ENCODE measurements at places on chromosomes 5 and 9. TPM values are rescaled to one million over a fixed set of nuclear protein-coding genes. Genes with fewer than 3 reads are reported as not detected.

DNA sequence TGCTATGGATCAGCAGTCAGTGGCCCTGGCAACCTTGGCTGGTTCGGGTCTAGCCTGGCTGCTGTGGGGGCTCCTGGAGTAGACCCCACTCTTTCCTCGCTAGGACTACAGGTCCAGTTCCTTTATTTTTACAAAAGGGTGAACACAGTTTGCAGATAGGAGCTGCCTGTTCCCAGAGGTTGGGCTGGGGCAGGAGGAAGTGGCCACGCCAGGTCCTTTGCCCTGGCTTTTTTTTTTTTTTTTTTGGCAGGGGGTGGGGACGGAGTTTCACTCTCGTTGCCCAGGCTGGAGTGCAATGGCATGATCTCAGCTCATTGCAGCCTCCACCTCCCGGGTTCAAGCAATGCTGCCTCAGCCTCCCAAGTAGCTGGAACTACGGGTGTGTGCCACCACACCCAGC, 7.9 kb downstream of the SLC2A6 start:
- no peak for DNase-seq

The NMUR2 gene
- 0.22 TPM for polyA plus RNA-seq

The POU5F2 gene
- 0.08 TPM for polyA plus RNA-seq

The GGTA1 gene
- polyA plus RNA-seq, result 10.2 TPM

The RNF183 gene
- polyA plus RNA-seq, result not detected

DNA sequence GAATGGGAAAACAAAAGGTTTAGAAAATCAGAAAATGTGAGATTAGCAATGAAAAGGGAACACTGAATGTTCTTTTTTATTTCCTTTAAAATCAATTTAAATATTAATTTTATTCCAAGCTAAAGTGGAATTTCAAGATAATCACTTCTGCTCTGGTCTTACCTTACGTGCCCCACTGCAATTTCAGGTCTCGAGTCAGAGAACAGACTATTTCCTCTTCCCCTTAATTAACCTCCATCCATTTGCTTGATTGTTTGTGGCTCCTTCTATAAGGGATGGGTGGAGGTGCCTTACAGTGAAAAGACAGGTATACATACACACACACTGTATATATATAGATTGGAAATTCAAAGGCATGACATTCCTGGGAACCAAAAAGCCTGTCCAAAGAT, 137.1 kb downstream of the SUSD1 start:
- DNase-seq, result no peak

The LRRC19 gene
- 0.13 TPM for polyA plus RNA-seq

- no peak for DNase-seq
These were observed 764.5 kb downstream of the EFNA5 start for GRCh38 chr5:106906199-106906598.

GRCh38 chr5:131417240-131417869, 153.5 kb downstream of the CDC42SE2 start:
- peak; percentile 71 for DNase-seq

The FIBCD1 gene
- not detected for polyA plus RNA-seq

GRCh38 chr9:137150617-137151457, 11.9 kb downstream of the GRIN1 start:
- no peak for DNase-seq

GRCh38 chr5:8349855-8350254, 480.9 kb downstream of the MTRR start:
- DNase-seq, result no peak

GRCh38 chr9:120735415-120736126, 21.3 kb upstream of the MEGF9 start:
- DNase-seq, result no peak

GRCh38 chr9:83141887-83142286, 78.9 kb upstream of the RASEF start:
- no peak for DNase-seq
